Fibroblast of villous mesenchyme (primary cell): ENCODE measurements at places on chromosomes 3 and 15. TPM values are rescaled to one million over a fixed set of nuclear protein-coding genes. Genes with fewer than 3 reads are reported as not detected.

Gene DAPK2
- total RNA-seq: 1.3 and 8.2 TPM in 2 replicates

Gene STARD5
- 9.3 and 14.7 TPM in 2 replicates for total RNA-seq

- no peak for DNase-seq
These were observed 303.2 kb downstream of the CTNNB1 start for GRCh38 chr3:41502481-41502880.

- no peak for DNase-seq
These were observed 84.0 kb downstream of the MINAR1 start for GRCh38 chr15:79516155-79516554.
